Fibroblast of skin of right quadriceps (primary cell): ENCODE measurements at places on chromosomes 2 and 18.

- DNase-seq, result peak; percentile 67
Observed at GRCh38 chr2:201707753-201708152, 9.3 kb upstream of the MPP4 start.

DNA sequence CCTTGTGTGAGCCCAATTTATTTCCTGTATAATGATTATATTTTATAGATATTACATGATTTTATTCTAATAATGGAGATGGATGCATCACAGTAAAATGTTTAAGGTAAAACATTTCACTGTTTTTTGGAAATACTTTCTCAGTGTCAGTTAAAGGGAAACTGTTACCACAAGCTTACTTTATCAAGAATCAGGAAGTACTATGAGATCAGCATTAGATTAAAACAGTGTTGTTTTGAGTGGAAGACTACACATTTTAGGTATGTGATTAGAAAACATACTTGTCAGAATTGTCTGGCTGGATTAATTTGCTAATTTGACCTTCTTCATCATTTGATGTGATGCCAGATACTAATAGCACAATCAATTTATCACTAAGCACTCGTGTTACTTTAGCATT lies at the start of gene HRH4:
Gene HRH4, plus strand, starts transcription at position 250 of the 400 bp plus-strand sequence. Its CDS starts 92 bp downstream, at position 342.
- DNase-seq, result no peak

- DNase-seq, result no peak
Observed at GRCh38 chr2:236158969-236159777, 9.0 kb downstream of the GBX2 start.

DNA sequence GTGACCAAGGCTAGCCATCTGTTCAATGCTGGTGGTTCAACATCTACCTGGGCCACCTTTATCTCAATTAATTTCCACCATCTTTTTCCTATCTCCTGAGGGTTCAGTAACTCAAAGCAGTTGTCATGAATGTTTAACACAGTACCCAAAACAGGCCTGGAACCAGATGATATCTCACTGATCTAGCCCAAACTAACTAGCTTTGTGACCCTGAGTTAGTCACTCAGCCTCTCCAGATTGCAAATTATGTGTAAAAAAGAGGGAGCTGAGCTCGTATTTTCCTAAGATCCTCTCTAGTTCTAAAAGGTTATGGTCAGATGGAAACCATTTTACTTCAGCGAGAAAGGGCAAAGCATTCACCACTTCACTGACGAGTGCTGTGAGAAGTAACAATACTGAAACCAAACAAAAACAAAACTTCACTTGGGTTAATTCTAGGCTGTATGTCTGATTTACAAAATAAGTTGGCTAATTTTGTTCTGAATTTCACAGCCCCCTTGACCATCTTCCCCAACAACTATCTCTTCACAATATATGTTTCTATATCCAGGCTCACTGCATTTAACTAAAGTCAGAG lies 14.8 kb downstream of the SPRED2 start:
- no peak for DNase-seq

DNA sequence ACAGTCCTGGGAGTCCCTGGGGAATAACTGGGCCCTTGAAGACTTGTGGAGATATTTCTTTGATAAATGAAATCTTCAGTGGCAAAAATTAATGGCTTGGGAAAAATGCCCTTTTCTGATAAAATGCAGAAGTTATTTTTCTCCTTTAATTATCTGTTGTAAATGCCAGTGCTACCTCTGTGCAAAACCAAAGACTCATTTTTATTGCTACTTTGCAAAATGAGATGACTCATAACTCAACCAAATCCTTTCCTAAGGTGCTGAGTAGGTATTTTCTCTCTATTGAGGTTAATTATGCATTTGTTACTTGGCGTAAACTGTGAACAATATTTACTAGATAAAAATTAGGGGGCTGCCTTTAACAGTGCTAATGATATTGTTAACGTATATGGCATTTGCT lies 163.9 kb downstream of the DOK6 start:
- no peak for DNase-seq
